ENCODE measurements at places on chromosomes 2 and 18.
A peak's percentile ranks its signal among the peaks of the same experiment; 100 is the strongest.

GRCh38 chr2:866887-867286, 83.8 kb upstream of the SNTG2 start:
- no peak for DNase-seq

DNA sequence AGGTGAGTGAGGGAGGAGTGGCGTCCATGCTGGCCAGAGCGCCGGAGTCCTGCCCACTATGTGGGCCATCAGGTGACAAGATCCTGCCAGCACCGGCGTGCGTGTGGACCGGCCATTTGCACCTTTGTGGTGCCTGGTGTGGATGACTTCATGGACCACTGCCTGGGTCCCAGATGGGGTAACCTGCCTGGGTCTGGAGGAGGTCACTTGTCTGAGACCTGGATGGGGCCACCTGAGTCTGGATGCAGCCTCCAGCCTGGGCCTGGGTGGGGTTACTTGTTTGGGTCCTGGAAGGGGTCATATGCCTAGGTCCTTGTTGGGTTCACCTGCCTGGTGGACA, 299.6 kb downstream of the NDUFA10 start:
- DNase-seq = no peak

GRCh38 chr2:65934992-65935629, 499.8 kb upstream of the MEIS1 start:
- DNase-seq = no peak

DNA sequence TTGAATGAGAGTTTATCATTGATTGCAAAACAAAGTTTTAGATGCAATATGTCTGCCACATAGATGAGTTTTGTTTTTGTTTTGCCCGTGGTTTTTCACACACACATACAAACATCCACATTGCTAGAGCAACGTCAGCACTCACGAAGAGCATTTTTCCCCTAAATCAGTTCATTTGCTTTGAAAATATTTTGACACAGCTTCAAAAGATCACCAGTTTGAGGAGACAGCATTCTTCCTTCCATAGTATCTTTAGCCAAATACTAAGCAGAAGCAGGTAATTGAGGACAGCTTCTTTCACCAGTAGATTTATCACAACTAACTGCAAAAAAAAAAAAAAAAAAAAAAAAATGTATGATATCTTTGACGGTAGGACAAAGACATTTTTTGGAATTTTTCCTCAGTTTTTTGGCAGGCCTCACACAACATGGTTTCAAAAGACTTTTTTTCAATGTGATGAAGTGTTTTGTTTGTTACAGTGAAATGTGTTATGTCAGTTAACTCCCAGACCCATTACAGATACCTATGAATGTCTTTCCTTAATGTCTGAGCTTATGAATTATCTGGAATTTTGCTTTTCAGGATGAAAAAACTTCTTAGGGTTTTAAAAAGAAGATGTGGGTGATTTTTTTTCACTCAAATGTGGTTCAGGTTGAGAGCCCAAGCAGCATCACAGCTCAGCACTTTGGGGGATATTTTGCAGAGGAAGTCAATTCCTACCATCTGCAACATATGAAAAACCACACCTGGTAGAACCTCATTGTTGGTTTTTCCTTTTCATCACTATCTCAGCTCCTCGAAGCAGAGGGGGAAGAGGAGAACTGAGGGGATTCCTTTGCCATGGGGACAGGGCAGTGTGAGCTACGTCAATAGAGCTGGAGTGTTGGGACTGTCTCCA, 31.6 kb downstream of the AOX1 start:
- DNase-seq = no peak

DNA sequence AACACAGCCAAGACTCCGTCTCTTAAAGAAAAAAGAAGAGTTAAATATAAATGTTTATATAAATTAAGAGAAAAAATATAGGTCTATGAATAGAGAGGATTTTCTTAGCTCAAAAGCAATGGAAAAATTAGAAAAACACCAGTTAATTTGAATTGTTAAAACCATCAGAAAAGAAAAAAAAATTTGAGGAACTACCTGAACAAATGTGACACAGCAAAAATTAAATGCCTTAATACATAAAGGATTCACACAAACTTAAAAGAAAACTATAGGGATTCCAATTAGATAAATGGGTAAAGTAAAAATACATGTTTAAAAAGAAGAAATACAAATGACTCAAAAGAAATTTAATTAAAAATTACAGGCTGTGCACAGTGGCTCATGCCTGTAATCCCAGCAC, 147.9 kb upstream of the DNMT3A start:
- DNase-seq = no peak

DNA sequence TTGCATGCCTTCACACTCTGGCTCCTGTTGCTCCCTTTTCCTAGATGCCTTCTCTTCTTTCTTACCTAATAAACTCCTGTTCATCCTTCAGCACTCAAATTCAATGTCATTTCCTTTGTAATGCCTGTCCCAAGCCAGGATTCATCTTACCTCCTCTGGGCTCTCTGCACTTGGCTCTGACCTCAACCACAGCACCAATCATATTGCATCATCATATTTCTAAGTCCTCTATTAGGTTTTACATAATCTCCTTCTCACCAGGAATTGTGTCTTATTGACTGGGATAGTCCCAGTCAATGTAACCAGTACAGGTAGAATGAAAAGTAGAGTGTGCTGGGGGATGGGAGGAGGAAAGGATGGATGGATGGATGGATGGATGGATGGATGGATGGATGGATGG, 187.1 kb downstream of the NRP2 start:
- DNase-seq = no peak

- no peak for DNase-seq
Observed at GRCh38 chr2:60356346-60356745, 197.1 kb downstream of the BCL11A start.

DNA sequence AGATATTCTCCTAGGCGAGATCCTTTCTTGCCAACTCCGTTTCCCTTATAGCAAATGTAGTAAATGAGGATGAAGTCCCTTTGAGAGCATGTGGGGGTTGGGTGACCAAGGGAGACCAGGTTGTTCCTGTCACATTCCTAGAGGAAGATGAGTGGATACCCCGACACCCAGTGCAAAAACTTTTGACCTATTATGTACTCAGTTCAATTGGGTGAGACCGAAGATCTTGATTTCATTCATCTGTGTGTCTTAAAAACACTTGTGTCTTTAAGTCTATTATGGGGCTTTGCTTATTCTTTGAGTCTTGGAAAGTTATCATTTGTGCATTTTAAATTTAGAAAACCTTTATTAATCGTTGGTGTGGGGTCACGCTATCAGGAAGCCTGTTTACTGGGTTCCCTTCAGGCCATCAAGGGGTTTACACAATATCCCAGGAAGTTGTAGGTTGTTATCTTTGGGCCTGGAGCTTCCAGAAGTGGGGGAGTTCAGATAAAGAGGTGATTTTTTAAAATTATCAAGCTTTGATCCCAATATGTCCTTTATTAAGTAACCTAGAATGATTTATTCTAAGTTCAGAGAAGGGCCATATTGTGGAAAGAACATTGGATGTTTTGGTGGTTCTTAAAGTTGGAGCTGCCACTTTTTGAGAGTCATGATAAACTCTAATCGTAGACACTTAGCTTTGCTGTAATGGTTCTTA, 2.8 kb downstream of the RHOB start:
- no peak for DNase-seq

- DNase-seq = no peak
Observed at GRCh38 chr2:86069091-86069685, 36.5 kb downstream of the POLR1A start.

- no peak for DNase-seq
Observed at GRCh38 chr2:119407430-119408220, 24.0 kb upstream of the TMEM37 start.

DNA sequence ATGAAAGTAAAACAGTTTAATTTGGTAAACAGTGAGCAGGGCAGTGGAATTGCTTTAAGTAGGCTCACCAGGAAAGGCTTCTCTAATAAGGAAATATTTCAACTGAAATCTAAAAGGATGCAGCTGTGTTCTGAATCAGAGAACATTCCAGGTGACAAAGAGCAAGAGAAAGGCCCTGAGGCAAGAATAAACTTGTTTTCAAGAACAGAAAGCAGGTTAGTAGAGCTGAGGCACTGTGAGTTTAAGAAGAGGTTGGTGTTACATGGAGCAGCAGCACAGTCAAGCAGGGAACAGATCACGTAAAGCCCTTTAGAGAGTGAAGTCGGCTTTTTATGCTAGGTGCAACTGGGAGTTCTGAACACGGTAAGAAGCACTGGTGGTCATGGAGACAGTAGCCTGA, 57.0 kb upstream of the SCN1A start:
- no peak for DNase-seq

GRCh38 chr2:159208438-159208837, 78.1 kb downstream of the WDSUB1 start:
- no peak for DNase-seq

DNA sequence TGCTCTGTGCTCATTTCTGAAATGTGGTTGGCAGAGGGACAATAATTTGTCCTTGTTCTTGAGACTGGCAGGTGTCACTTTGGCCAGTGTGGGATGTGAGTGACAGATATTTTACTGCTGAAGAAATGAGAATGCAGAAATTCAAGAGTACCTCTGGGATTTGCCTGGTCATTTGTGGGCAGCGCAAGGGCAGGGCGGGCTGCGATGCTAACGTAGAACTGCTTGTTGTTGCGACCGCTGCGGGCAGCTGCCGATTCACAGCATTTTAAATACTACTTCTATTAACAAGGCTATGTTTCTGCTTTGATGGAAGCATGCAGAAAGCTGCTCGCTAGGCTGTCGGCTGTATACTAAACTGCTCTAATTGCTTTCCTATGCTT, 268.6 kb downstream of the FIGN start:
- no peak for DNase-seq

DNA sequence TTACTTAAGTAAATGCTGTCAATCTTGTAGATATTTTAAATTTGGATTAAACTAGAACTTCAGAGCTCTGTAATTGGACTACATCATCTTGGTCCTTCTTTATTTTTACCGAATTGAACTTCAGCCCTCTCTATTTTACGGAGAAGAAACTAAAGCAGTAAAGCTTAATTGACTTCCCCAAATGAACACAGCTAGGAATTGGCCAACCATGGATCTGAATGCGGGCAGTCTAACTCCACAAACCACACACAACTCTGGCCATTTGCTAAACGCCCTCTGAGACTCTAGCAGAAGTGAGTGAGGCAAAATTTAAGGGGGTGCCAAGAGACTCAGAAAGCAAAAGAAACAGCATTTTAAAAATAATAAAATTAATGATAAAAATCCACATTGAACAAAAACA, 86.3 kb upstream of the KCTD1 start:
- DNase-seq = no peak

GRCh38 chr18:3874581-3874980, 424.6 kb downstream of the TGIF1 start:
- DNase-seq = no peak

- DNase-seq = peak; percentile 58
Observed at GRCh38 chr18:306608-307255, 38.9 kb upstream of the THOC1 start.

GRCh38 chr2:9423922-9424272, 443 bp downstream of the CPSF3 start:
- no peak for DNase-seq

DNA sequence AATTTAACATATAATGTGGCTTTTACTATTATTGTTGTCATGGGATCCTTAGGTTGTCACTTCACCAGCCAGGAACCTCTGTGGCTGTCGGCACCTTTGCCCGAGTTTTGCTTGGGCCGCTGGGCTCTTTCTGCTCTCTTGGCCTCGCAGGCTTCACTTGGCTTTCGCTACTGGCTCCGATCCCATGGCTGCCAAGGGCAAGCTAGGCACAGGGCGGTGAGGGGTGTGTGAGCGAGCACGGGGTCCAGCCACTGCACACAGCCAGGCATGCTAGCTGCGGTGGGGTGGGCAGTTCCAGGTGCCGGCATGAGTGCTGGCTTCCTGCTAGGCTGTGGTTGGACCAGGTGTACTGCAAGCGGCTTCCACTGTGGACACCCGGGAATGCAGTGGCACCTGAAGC, 23.4 kb upstream of the RAPGEF4 start:
- no peak for DNase-seq

DNA sequence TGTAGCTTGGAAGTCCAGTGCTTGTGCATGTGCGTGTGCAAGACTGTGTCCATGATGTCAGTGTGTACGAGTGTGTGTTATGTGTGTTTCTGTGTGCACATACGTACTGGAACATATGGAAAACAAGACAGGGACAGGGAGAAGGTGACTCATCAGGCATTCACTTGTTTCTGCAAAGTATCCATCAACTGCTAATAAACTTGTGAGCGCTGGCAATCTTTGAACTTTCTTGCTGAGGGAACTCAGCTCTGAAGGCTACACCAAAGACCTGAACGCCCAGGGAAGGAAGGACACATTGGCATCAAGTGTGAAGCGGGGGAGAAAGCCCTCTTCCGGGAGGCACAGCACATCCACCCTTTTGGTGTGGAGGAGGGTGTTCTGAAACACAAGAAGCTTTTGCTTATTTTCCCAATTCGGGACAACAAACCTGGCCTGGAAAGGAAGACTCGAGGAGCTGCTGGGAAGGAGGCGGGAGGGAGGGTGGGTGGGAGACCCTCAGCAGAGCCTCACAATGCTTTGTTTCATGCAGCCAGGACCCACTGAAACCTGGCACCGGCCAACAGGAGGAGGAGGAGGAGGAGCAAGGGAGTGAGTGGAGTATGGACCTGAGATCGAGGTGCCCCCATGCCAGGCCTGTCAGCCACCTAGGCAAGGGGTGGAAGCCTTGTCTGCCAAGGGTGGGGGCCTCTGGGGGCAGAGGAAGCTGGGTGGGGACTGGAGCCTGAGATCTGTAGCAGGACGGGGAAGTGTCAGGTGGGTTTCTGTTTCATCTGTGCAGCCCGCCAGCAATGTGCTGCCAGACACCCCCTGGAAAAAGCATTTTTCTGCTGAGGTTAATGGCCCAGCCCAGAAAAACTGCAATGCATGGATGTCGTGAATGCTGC, 26.8 kb downstream of the SMAD7 start:
- DNase-seq = no peak

DNA sequence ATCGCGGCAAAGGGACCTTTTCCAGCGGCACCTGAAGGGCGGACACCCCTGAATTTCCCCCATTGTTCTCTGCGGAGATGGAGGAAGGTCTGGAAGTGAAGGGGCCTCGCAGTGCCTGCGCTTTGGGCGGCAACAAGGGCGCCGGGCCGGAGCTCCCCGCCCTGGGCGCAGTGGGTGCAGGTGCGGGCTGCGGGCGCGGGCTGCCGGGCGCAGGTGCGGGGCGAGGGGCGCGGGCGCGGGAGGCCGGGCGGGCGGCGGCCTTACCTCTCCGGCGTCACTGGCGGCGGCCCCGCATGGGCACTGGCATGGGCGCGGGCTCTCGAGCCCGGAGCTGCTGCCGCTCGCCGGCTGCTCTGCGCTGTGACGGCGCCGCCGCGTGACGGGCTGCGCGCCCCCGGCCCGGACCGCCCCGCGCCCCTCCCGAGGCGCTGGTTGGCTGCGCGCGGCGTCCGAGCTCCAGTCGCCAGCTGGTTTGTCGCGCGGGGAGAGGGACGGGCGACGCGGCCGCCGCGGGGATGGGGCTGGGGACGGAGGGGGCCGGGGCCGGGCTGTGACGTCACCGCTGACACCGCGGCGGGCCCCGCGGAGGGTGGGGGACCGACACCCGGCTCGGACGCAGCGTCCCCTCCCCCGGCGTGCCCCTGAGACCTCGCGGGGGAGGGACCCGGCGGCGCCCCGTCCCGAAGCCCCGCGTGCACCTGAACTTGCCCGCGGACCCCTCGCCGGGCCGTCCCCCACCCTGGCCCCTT, at the start of gene KIF1A:
Gene KIF1A, minus strand, starts transcription at position 362 of the 749 bp plus-strand sequence. CDS start 22,467 bp downstream, outside the sequence.
- no peak for DNase-seq

- no peak for DNase-seq
Observed at GRCh38 chr18:58584200-58585127, 44.4 kb downstream of the ALPK2 start.

GRCh38 chr18:31710826-31711225, 26.4 kb upstream of the B4GALT6 start:
- DNase-seq = no peak

- DNase-seq = peak; percentile 76
Observed at GRCh38 chr18:34978953-34979608, 62.1 kb upstream of the MAPRE2 start.

GRCh38 chr2:198710562-198710961, 747.2 kb downstream of the SATB2 start:
- no peak for DNase-seq
